Mucosa of gallbladder (tissue), 1 donor: ENCODE measurements at places on chromosomes 7 and 10. TPM values are rescaled to one million over a fixed set of nuclear protein-coding genes. Genes with fewer than 3 reads are reported as not detected.

DNA sequence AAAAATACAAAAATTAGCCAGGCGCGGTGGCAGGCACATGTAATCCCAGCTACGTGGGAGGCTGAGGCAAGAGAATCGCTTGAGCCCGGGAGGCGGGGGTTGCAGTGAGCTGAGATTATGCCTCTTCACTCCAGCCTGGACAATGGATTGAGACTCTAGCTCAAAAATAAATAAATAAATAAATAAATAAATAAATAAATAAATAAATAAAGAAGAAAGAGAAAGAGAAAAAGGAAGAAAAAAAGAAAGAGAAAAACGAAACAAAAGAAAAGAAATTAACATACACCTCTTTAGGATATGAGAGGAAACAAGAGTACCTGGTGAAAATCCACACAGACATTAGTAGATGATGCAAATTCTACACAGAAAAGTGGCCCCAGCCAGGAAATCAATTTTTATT is 713.7 kb upstream of the POT1 start:
- DNase-seq = no peak

DNA sequence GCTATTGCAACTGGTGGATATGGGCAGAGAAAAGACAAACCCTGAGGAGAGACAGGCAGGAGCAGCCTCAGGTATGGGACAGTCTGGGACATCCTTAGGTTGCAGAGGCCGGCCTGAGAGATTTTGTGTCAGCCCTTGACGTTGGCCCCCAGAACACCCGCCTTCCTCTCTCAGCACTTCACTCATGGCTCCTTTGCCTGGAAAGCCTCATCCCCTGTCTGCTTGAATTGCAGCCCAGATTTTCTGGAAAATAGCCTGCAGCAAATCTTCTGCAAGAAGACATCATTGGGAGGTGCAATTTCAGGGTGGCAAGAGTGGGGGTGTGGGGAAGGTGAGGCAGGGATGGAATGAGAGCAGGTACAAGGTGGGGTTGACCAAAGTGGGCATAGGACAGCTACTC is 2.2 kb upstream of the FRMD4A start:
- no peak for DNase-seq

- DNase-seq = no peak
Observed at GRCh38 chr7:105820363-105821066, 55.9 kb downstream of the ATXN7L1 start.

DNA sequence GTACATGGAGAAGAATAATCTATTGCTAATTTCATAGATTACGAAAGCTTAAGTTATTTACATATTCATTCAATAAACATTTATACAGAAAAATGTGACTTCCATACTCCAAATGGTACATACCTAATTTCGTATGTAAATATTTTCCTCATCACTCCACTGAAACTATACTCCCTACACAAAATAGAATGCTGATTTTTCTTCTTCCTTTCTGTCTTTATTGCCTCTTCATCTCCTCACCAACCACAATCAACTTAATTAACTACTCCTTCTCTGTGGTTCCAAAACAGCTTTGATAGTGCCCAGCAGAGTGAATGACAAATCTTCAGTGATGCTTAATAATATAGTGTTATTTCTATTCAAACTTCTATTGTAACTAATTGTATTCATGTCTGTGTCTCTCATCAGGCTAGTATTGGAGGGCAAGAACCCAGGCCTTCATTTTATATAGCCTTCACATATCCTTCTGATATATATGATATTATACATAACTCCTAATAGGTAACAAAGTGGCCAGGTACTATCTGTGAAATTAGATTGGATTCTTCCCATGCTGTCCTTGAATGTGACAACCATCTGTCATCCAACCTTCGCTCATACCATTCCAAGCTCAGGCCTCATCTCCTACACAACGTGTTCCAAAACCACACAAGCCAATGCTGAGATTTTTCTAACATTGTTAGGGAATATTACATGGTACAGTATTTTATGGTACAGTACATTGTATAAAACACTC is 5.3 kb downstream of the ITGB1 start:
- no peak for DNase-seq

GRCh38 chr10:81995254-81995653 is 120.3 kb downstream of the NRG3 start:
- DNase-seq = no peak

SLC18A2 gene
- 5.7 TPM for total RNA-seq

DNA sequence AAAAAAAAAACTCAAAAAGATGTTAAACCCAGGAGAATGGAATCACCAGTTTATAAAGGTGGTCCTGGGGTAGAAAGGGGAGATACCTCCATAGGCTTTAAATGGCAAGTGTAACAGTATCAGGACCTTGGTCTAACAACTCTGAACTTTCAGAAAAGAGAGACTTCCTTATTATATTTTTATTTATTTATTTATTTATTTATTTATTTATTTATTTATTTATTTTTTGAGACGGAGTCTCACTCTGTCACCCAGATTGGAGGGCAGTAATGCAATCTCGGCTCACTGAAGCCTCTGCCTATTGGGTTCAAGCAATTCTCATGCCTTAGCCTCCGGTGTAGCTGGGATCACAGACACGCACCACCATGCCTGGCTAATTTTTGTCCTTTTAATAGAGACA is 12.4 kb downstream of the HIBADH start:
- DNase-seq = no peak

- DNase-seq = no peak
Observed at GRCh38 chr7:37751096-37751495, 67.5 kb downstream of the GPR141 start.
